H1 (cell line): ENCODE measurements at places on chromosomes 2 and 18.

GRCh38 chr2:207869784-207870778 is 100.4 kb upstream of the FZD5 start:
- no peaks in the 10 kb centered on the region for H3K4me1 ChIP-seq
- no peaks in the 10 kb centered on the region for H3K27me3 ChIP-seq
- no peak overlapping the region for H3K27ac ChIP-seq
- H3K36me3 ChIP-seq: no peaks in the 10 kb centered on the region

- no peaks in the 10 kb centered on the region; the same call in 1 of the 2 replicates for H3K4me1 ChIP-seq
- no peaks in the 10 kb centered on the region for H3K36me3 ChIP-seq
- H3K4me3 ChIP-seq: no peak overlapping the region
- H3K27ac ChIP-seq: no peak overlapping the region
- DNase-seq: no peak
Observed at GRCh38 chr2:79792090-79792489, 279.2 kb downstream of the CTNNA2 start.

- H3K27me3 ChIP-seq: peaks cover 9% of the 10 kb centered on the region
- peaks cover 14% of the 10 kb centered on the region for H3K4me1 ChIP-seq
Observed at GRCh38 chr2:9422321-9423099, 818 bp downstream of the ITGB1BP1 start.

GRCh38 chr2:225429717-225430116 is 30.2 kb downstream of the NYAP2 start:
- H3K36me3 ChIP-seq: no peaks in the 10 kb centered on the region
- peaks cover 9% of the 10 kb centered on the region for H3K4me1 ChIP-seq
- no peak for DNase-seq
- H3K27me3 ChIP-seq: no peaks in the 10 kb centered on the region
- no peak overlapping the region for H3K4me3 ChIP-seq

- H3K36me3 ChIP-seq: no peaks in the 10 kb centered on the region
- H3K27me3 ChIP-seq: no peaks in the 10 kb centered on the region
- no peak for DNase-seq
Observed at GRCh38 chr2:39657287-39657937, 8.3 kb upstream of the TMEM178A start.

- peaks cover 15% of the 10 kb centered on the region for H3K4me1 ChIP-seq
- H3K27ac ChIP-seq: no peak overlapping the region
- no peaks in the 10 kb centered on the region for H3K36me3 ChIP-seq
- H3K4me3 ChIP-seq: no peak overlapping the region
- no peak for DNase-seq
- no peaks in the 10 kb centered on the region for H3K27me3 ChIP-seq
Observed at GRCh38 chr2:236576087-236576486, 6.5 kb downstream of the ACKR3 start.

DNA sequence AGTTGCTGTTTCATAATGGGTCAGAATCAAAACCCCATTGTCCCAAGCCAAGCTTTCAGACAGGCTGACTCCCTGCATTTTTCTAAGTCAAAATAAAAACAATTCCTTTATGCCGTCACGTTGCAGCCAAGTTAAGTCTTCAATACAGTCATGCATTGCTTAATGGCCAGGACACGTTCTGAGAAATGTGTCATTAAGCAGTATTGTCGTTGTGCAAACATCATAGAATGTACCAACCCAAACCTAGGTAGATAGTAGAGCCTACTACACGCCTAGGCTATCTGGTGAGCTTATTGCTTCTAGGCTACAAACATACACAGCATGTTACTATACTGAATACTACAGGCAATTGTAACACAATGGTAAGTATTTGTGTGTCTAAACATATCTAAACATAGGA is 160.4 kb upstream of the FOSL2 start:
- no peaks in the 10 kb centered on the region for H3K36me3 ChIP-seq
- H3K4me3 ChIP-seq: no peak overlapping the region
- H3K27me3 ChIP-seq: no peaks in the 10 kb centered on the region

DNA sequence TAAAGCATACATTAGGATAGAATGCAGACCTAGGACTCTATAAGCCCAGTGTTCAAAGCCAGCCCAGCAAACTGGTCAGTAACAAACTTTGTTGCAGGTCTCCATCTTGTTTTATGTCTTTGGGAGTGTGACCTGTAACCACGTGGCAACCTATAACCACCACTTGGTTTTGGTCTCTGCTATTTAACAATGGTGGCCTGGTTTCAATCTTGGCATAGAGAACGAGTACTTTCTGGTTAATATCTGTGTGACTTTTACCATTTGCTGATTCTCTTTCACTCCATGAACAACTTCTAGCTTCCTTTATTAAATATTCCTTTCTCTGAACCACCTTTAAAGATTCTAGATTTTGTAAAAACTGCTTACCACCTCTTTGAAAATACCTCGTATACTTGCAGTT is 118.5 kb downstream of the KCNS3 start:
- no peaks in the 10 kb centered on the region for H3K36me3 ChIP-seq
- DNase-seq: no peak
- peaks cover 3% of the 10 kb centered on the region; the same call in 1 of the 2 replicates for H3K4me1 ChIP-seq
- H3K27me3 ChIP-seq: no peaks in the 10 kb centered on the region
- no peak overlapping the region for H3K27ac ChIP-seq

GRCh38 chr18:9017905-9018227 is 84.6 kb upstream of the NDUFV2 start:
- no peaks in the 10 kb centered on the region for H3K36me3 ChIP-seq
- H3K4me3 ChIP-seq: no peak overlapping the region
- DNase-seq: no peak
- H3K4me1 ChIP-seq: peaks cover 16% of the 10 kb centered on the region

DNA sequence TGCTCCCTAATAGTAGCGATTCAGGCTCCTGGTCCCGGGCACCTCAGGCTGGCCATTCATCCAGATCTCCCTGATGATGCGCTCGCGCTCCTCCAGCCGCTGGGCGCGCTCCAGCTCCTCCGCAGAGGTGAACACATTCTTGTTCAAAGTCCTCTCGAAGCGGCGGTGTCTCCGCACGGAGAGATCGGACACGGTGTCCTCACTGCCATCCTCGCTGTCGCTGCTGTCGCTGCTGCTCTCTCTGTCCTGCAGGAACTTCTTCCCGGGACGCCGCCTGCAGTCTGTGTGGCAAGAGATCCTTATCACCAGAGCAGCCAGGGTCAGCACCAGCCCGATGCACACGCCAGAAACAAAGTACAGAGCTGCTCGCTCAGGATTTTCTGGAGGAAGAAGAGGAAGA is 67.5 kb downstream of the EVA1A start:
- H3K27me3 ChIP-seq: no peaks in the 10 kb centered on the region
- H3K27ac ChIP-seq: no peak overlapping the region
- no peak for DNase-seq
- no peaks in the 10 kb centered on the region for H3K4me1 ChIP-seq

GRCh38 chr2:168346725-168347477 is 99.5 kb upstream of the STK39 start:
- no peak overlapping the region; the same call in 1 of the 2 replicates for H3K27ac ChIP-seq
- no peaks in the 10 kb centered on the region for H3K36me3 ChIP-seq
- no peaks in the 10 kb centered on the region; the same call in 1 of the 2 replicates for H3K4me1 ChIP-seq
- peak overlapping the region; percentile 32; the same call in 1 of the 2 replicates for H3K4me3 ChIP-seq
- H3K27me3 ChIP-seq: no peaks in the 10 kb centered on the region

DNA sequence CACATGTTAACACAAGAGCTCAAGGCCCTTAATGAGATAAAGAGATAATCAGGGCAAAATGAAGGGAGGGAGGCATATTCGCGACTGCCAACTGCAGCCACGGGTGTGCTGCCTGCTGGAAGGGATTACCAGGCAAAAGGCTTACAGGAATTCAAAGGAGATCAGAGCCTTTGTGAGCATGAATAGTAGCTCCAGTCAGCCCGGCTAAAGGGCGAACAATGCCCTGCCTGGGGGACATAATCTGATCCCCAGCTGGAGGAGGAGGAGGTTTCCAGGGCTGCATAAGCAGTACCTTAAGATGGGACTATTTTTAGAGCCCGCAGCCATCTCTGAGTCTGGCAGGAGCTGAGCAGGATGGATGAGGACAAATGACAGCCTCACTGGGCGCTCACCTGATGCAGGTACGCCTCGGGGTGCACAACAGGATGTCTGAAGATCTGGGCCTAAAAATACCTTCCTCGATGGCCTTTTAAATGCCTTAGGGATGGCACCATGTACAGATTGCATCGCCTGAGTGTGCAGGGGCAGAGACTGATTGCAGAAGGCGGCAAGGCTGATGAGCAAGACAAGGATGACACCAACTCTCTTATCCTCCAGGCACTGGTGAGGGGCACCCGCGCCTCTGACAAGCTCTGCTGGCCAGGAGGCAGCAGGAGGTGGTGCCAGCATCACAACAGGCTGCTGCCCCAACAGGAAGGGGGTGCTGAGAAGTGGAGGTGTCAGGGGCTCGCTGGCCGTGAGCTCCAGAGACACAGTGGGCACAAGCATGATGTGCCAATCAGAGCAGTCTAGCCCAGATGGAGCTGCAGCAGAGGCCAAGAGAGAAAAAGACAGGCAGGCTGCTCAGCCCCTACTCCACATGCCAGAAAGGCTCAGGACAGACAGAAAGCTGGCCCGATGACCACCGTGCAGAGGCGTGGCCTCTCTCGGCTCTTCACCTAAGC is 111.4 kb downstream of the EIPR1 start:
- H3K36me3 ChIP-seq: no peaks in the 10 kb centered on the region
- peaks cover 15% of the 10 kb centered on the region for H3K4me1 ChIP-seq
- peaks cover 7% of the 10 kb centered on the region; the same call in 1 of the 2 replicates for H3K27me3 ChIP-seq
- DNase-seq: peak; percentile 50

DNA sequence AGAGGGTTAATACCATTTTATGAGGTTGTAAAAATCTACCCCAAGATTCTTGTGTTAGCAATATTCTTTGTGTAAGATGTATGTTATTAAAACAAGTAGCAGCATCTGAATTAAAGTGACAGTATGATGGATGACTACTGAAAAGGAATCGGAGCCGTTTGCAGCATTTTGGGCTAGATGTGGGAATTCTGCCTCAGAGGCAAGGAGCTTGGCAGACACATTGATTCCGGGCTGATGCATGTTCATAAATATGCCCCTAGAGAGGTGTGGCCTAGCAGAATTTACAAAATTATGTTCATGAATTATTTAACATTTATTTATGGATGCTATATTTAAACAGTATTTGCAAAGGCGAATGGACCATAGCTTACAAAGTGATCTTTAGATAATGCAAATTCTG is 389.0 kb upstream of the ETAA1 start:
- no peaks in the 10 kb centered on the region for H3K4me1 ChIP-seq
- no peak overlapping the region for H3K27ac ChIP-seq
- no peaks in the 10 kb centered on the region for H3K27me3 ChIP-seq
- no peak for DNase-seq
- H3K4me3 ChIP-seq: no peak overlapping the region

GRCh38 chr18:9082711-9083510 is 19.6 kb upstream of the NDUFV2 start:
- no peaks in the 10 kb centered on the region for H3K36me3 ChIP-seq
- H3K27me3 ChIP-seq: no peaks in the 10 kb centered on the region
- DNase-seq: no peak
- no peaks in the 10 kb centered on the region for H3K4me1 ChIP-seq
- no peak overlapping the region for H3K27ac ChIP-seq

DNA sequence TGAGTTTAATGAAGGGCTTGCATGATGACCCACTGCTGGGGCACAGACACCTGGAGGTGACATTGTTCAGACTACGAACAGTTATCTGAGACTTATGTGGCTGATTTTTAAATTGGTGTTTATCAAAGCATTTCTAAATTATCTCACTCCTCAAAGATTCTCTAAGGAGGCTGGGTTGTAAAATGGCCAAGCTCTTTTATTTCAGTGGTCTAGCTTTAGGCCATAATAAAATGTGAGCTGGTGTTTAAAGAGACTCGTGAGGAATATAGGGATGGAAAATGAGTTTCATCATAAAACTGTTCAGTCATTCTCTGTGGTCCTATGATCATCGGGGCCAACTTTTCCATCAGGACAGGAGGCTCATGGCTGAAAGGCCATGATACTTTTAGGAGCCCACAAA is 93.4 kb downstream of the SPP2 start:
- H3K27ac ChIP-seq: no peak overlapping the region
- DNase-seq: no peak
- H3K27me3 ChIP-seq: no peaks in the 10 kb centered on the region
- H3K36me3 ChIP-seq: no peaks in the 10 kb centered on the region

DNA sequence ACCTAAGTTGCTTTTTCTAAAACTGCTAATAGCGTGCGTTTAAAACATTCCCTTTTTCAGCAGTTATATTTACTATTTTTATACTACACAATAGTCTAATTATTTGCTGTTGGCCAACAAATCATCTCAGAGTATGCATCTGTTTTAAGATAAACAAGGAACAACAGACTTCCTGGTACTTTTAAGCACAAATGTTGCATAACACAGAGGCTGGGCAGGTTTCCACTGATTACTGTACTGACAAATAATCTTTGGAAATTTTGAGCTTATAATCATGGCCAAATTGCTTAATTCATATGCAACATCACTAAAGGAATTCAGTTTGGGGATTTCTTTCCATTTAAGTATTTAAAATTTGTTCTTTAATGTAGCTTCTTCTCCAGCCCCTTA is 737.4 kb upstream of the SALL3 start:
- no peaks in the 10 kb centered on the region for H3K4me1 ChIP-seq
- no peaks in the 10 kb centered on the region for H3K27me3 ChIP-seq
- no peak overlapping the region for H3K27ac ChIP-seq
- DNase-seq: no peak

DNA sequence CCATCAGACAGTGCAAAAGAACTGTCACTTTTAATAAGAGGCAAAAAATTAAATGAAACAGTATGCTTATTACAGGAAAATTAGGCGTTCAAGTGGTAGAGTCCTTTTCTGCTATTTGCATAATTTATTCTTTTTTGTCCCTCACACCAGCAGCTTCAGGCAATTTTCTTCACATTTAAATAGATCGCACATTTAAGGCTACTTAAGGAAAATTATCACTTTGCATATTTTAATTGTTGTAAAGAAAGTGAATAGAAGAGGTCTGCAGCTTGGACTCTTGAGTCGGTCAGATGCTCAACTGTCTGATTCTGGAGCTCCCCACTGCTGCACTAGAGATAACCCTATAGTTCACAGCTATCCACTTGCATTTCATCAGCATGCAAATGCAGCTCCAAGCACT is 141.3 kb downstream of the FIGN start:
- H3K4me3 ChIP-seq: no peak overlapping the region
- H3K27me3 ChIP-seq: no peaks in the 10 kb centered on the region
- H3K4me1 ChIP-seq: peaks cover 9% of the 10 kb centered on the region
- H3K36me3 ChIP-seq: no peaks in the 10 kb centered on the region
- H3K27ac ChIP-seq: no peak overlapping the region
- DNase-seq: no peak

DNA sequence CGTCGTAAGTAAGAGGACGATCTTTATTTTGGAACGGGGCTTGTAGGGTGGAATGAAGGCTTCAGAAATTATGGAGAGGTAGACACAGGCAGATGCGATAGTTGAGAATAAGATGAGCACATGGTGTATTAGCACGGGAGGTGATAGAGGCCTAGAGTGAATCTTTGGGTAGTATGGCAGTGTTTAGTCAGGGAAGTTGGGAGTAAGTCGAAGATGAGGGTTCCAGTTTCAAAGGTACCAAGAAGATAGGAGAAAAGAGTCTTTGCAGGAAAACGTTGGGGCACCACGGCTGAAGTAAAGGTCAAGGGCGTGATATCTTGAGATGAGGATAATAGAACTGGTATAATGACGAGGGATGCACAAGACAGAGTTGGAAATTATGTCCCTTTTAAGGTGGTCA is 654 bp downstream of the PIK3C3 start:
- H3K4me1 ChIP-seq: no peaks in the 10 kb centered on the region
- no peak overlapping the region; the same call in 1 of the 2 replicates for H3K27ac ChIP-seq
- no peaks in the 10 kb centered on the region for H3K27me3 ChIP-seq
- DNase-seq: no peak
- peak overlapping the region; percentile 100 for H3K4me3 ChIP-seq

- no peak for DNase-seq
- no peaks in the 10 kb centered on the region for H3K27me3 ChIP-seq
- no peak overlapping the region for H3K4me3 ChIP-seq
- no peaks in the 10 kb centered on the region; the same call in 1 of the 2 replicates for H3K4me1 ChIP-seq
Observed at GRCh38 chr2:69238449-69239031, 148.5 kb downstream of the GFPT1 start.
